ENCODE measurements at places on chromosomes 12 and 14.

DNA sequence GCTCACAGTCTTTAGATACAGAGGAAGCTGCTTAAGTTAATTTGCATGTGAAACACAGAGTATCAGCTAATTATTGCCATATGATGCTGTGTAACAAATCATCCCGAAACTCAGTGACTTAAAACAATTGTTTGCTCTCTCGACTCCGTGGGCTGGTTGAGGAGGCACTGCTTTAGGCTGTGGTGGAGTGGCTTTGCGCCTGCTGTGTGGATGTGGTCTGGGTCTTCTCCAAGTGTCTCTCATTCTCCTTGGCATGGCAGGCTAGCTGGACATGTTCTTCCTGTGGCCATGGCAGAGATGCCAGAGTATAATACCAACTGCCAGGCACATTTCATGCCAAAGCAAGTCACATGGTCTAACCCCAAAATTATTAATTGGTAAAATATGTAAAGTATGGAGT, 40.9 kb downstream of the PELI2 start:
- ATAC-seq: no peak

DNA sequence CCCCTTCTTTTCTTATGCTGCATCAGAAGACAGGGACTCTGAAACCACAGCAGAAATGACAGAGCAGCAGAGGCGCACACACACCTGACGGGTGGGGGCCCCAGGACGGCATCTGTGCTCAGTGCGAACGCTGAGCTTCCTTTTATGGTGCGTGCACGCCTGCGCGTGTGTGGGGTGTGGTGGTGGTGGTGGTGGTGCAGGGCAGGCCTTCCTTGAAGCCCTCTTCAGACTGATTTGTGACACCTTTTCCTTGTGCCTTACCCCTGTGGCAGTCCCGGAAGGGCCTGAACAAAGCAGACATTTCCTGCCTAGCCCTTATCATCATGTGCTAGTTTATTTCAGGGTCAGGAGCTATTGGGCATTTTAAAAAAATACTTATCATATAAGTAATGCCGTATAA, 75.7 kb downstream of the TSPAN9 start:
- no peak for ATAC-seq

DNA sequence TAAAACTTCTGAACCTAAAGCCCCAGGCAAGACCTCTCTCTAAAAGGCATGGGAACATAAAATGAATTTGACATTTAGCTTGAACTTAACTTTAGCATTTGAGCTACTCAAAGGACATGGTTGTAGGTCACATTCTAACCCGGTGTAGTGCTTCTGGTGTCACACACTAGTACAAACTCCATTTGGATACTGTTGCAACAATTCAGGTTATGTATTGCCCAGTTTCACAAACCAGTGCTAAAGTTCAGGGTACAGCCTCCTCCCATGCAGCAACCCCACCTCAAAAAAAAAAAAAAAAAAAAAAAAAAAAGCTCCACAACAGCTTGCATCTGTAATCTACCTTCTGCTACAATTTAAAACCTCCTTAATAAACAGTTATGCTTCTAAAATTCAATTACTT, 7.8 kb downstream of the PPTC7 start:
- no peak for ATAC-seq

- no peak for ATAC-seq
Observed at GRCh38 chr12:96617178-96617577, 127.8 kb downstream of the CFAP54 start.

Data from SK-N-SH treated with all-trans-retinoic acid at 6 μM for 48 hours (cell line).